ENCODE measurements at places on chromosomes 16 and 17.

DNA sequence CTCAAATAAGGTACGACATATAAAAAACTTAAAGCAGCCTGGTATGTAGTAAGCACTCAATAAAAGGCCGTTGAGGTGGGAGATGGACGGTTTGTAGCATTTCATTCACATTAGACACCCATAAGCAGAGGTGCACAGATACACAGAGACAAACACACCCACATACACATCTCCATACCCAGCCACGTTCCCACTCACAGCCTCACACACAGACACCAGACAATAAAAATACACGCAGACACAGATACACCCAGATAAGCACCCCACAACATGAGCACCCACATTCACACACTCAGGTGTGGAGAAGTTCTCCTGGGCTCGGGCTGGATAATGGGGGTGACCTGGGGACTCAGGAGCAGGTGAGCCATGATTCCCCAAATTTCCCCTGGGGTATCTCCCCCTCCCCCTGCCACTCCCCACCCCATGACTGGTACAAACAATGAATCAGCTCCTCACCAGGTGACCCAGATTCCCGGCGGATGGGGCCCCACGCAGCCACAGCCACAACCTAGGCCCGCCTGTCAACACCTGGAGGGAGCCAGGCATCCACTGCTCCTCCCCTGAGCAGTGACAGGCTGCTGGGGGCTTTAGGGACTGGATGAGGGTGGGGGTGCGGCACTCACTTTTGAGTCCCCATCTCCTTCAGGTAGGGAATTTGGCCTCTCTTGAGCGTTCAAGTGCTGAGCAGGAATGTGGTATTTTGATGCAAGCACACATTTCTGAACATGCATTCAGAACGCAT, 2.7 kb downstream of the DLX3 start:
- DNase-seq = no peak

DNA sequence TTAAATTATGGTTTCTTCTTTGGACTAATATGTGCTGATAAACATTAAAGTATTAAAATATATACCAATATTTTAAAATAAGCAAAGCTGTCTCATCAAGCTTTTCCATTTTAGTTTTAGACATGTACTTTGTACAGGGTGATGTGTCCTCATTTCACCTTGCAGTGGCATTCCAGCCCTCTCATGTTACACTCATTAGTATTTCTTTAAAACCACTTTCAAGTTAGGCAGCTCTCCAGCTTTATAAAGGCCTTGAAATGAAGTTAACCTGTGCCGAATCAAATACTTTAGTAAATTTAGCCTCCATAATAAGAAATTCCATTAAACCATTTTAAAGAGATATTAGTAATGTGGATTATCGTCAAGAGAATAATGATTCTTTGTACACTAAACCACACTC, 107.6 kb upstream of the HLF start:
- DNase-seq = no peak

- no peak for DNase-seq
Measured at GRCh38 chr17:2929881-2930533, 133.4 kb downstream of the OR1D5 start.

GRCh38 chr17:30905742-30906100, 317 bp downstream of the TEFM start:
- no peak for DNase-seq

- DNase-seq = no peak
Measured at GRCh38 chr17:58046239-58047094, 36.8 kb upstream of the DYNLL2 start.

Data from effector CD8-positive, alpha-beta T cell (primary cell).